Smooth muscle cell of the umbilical artery (primary cell): ENCODE measurements at places on chromosomes 11 and 22. TPM values are rescaled to one million over a fixed set of nuclear protein-coding genes. Genes with fewer than 3 reads are reported as not detected.

The SMDT1 gene
- total RNA-seq, result 2.0 and 2.7 TPM in 2 replicates

The HTR3B gene
- total RNA-seq, result not detected in 2 replicates

The TNNT3 gene
- total RNA-seq, result not detected in 2 replicates

The TSKU gene
- total RNA-seq, result 21.4 and 28.6 TPM in 2 replicates
